ENCODE measurements at places on chromosomes 11 and 22. TPM values are rescaled to one million over a fixed set of nuclear protein-coding genes. Genes with fewer than 3 reads are reported as not detected.

- no peaks in the 10 kb centered on the region for H3K4me1 ChIP-seq
- H3K36me3 ChIP-seq = no peaks in the 10 kb centered on the region
- H3K27me3 ChIP-seq = no peaks in the 10 kb centered on the region
- H3K27ac ChIP-seq = no peak overlapping the region
- DNase-seq = no peak
- no peak overlapping the region for H3K4me3 ChIP-seq
Measured at GRCh38 chr11:31030138-31030792, 339.3 kb downstream of the DCDC1 start.

DNA sequence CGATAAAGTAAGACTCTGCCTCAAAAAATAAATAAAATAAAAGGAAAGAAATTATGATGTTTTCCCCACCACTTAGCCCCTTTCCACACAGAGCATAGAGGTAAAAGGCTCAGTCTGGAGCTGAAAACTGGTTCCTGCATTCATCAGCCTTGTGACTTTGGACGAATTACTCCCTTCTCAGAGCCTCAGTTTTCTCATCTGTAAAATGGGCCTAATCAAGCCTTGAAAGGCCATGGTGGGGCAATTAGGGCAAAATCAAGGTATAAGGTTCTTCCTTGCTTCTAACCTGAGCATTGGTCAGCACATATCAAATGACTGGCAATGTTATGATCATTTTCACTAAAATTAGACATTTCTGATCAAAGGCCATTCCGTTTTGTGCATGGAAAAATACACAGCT, 417.7 kb downstream of the MN1 start:
- no peaks in the 10 kb centered on the region for H3K36me3 ChIP-seq
- no peak for DNase-seq
- H3K4me1 ChIP-seq = no peaks in the 10 kb centered on the region
- no peaks in the 10 kb centered on the region for H3K27me3 ChIP-seq
- H3K27ac ChIP-seq = no peak overlapping the region

- no peaks in the 10 kb centered on the region for H3K27me3 ChIP-seq
- H3K36me3 ChIP-seq = no peaks in the 10 kb centered on the region
- DNase-seq = no peak
- no peak overlapping the region for H3K27ac ChIP-seq
- no peak overlapping the region for H3K4me3 ChIP-seq
Measured at GRCh38 chr22:42294034-42294985, 23.9 kb upstream of the TCF20 start.

PRG3 gene
- total RNA-seq = not detected

GRCh38 chr11:11980200-11980599, 28.2 kb downstream of the DKK3 start:
- H3K4me3 ChIP-seq = no peak overlapping the region
- H3K4me1 ChIP-seq = no peaks in the 10 kb centered on the region
- no peak for DNase-seq
- no peaks in the 10 kb centered on the region for H3K36me3 ChIP-seq
- peaks cover 1% of the 10 kb centered on the region for H3K27me3 ChIP-seq
- no peak overlapping the region for H3K27ac ChIP-seq

GUCY1A2 gene
- 0.05 TPM for total RNA-seq

- H3K4me1 ChIP-seq = peaks cover 6% of the 10 kb centered on the region
- DNase-seq = no peak
- H3K27ac ChIP-seq = no peak overlapping the region
- no peaks in the 10 kb centered on the region for H3K36me3 ChIP-seq
- H3K27me3 ChIP-seq = no peaks in the 10 kb centered on the region
Measured at GRCh38 chr22:29217827-29218757, 12.4 kb downstream of the EMID1 start.

NCR3LG1 gene
- total RNA-seq = 0.18 TPM

DNA sequence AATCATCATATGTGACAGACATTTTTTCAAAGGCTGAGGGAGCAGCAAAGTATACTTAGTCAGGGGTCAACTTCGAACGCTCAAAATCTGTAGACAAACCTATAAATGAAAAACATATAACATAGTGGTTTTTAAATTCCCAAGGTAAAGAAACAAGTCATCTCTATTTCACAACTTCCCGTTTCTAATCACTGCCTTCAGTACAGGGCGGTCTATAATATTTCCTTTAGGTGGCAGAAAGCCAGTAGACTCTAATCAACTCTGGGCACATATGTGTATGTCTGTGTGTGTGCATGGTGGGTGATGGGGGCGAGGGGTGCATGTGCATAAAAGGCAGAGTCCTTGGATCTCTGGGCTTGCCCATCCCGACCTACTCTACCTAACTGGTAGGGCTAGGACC, 55.0 kb upstream of the ARFGAP3 start:
- no peak overlapping the region for H3K27ac ChIP-seq
- DNase-seq = no peak
- no peak overlapping the region for H3K4me3 ChIP-seq
- no peaks in the 10 kb centered on the region for H3K27me3 ChIP-seq

OR2AT4 gene
- not detected for total RNA-seq

MS4A15 gene
- total RNA-seq = 0.46 TPM

GRCh38 chr22:45905924-45906865, 70.8 kb downstream of the WNT7B start:
- no peaks in the 10 kb centered on the region for H3K36me3 ChIP-seq
- no peaks in the 10 kb centered on the region for H3K27me3 ChIP-seq
- DNase-seq = no peak
- H3K4me1 ChIP-seq = no peaks in the 10 kb centered on the region

DNA sequence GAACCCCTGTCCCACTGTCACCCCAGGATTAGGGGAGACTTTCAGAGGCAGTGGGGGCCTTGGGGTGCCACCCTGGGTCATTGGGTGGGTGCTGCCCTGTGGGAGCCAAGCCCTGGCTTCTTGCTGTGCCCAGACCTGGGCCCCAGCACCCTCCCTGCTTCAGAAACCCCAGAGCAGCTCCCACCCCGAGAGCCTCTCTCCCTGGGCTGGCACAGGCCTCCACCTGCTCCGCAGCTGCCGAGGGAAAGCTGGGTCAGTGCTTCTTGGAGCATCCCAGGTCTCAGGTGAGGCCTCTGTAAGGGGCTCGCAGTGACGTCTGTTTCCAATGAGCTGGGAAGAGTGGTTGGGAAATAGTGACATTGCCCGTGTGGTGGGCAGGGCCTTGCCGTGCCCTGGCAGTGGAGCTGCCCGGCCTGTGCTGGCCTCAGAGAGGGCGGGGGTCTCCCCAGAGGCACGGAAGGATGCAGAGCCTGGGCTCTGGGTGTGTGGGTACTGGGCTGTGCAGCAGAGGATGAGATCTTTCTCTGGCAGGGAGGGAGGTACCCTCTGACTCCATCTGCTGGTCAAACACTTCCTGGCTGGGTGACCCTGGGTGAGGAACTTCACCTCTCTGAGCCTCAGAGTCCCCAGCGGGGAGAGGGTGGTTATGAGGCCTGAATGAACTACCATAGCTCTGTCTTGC, 23.0 kb downstream of the C22orf23 start:
- DNase-seq = no peak
- H3K4me3 ChIP-seq = no peak overlapping the region
- H3K4me1 ChIP-seq = peaks cover 10% of the 10 kb centered on the region

DNA sequence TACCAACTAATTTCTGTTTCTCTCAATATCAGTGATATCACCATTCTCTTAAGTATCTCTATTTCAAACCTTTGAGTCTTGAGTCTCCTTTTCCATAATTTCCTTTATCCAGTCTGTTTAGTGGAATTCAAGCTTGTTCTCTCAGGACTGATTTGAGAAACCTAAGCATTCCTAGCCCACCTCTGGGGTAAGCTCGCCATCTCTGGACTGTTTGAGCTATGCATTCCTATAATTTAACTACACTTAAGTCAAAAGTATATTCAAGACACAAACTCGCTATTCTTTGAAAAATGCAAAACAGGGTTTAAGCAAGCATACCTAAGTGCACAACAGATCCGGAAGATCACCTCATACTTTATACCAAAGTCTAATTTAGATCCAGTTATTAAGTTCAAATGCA, 2.1 kb upstream of the DLAT start:
- no peaks in the 10 kb centered on the region for H3K27me3 ChIP-seq
- H3K4me3 ChIP-seq = no peak overlapping the region
- H3K27ac ChIP-seq = no peak overlapping the region

GRCh38 chr11:36744375-36745168, 146.5 kb upstream of the RAG2 start:
- H3K4me1 ChIP-seq = peaks cover 22% of the 10 kb centered on the region
- no peak for DNase-seq
- peak overlapping the region; percentile 51 for H3K27ac ChIP-seq
- no peaks in the 10 kb centered on the region for H3K36me3 ChIP-seq
- H3K27me3 ChIP-seq = no peaks in the 10 kb centered on the region
- H3K4me3 ChIP-seq = no peak overlapping the region

DNA sequence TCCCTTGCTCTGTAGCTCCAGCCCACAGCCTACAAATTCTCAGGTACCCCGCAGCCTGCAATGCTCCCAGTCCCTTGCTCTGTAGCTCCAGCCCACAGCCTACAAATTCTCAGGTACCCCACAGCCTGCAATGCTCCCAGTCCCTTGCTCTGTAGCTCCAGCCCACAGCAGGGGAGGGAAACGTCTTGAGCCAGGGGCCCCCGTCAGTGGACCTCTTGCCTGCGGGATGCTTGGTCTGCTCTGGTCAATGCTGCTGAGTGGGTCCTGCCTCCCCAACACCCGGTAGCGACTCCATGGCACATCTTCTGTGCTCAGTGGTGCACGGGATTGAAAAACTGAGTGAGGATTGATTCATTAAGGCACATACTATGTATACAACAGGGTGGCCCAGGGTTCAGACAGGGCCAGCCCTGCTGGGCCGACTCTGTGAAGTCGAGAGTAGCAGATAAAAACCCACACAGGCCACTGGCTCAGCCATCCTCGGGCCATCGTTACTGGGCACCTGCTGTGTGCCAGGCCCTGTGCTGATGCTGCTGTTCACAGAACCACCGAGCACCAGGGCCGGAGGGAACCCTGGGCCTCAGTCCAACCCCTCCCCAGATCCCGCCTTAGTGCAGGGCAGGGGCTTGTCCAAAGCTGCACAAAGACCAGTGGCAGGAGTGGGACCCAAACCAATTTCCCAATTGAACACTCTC, 69.7 kb downstream of the MYO7A start:
- H3K27ac ChIP-seq = no peak overlapping the region
- DNase-seq = no peak
- H3K27me3 ChIP-seq = no peaks in the 10 kb centered on the region
- H3K36me3 ChIP-seq = no peaks in the 10 kb centered on the region
- H3K4me1 ChIP-seq = no peaks in the 10 kb centered on the region

CDC42EP1 gene
- total RNA-seq = 0.19 TPM

GRCh38 chr11:96607864-96608558, 218.2 kb downstream of the JRKL start:
- H3K4me1 ChIP-seq = no peaks in the 10 kb centered on the region
- DNase-seq = no peak
- H3K27me3 ChIP-seq = no peaks in the 10 kb centered on the region
- H3K4me3 ChIP-seq = no peak overlapping the region
- H3K36me3 ChIP-seq = no peaks in the 10 kb centered on the region
- no peak overlapping the region for H3K27ac ChIP-seq

LIF gene
- total RNA-seq = 2.3 TPM

DNA sequence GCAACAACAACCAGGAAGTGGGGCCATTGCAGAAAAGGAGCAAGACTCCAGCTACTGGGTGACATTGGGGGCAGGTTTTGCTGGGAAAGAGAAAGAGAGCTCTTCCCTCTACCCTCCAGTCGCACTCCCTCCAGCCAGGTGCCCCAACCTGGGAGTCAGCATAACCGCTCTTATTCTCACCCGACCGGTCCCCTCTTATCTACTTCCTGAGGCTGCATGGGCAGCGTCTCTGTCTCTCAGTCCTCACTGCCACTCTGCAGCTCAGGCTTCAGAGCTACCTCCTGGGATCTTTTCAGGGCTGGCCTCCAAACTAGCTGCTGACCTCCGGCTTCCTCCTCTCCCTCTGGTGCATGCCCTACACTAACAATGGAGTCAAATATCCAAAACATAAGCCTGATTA, 5.1 kb downstream of the ZNF70 start:
- H3K4me1 ChIP-seq = no peaks in the 10 kb centered on the region
- no peaks in the 10 kb centered on the region for H3K36me3 ChIP-seq
- no peak for DNase-seq
- no peak overlapping the region for H3K27ac ChIP-seq

DNA sequence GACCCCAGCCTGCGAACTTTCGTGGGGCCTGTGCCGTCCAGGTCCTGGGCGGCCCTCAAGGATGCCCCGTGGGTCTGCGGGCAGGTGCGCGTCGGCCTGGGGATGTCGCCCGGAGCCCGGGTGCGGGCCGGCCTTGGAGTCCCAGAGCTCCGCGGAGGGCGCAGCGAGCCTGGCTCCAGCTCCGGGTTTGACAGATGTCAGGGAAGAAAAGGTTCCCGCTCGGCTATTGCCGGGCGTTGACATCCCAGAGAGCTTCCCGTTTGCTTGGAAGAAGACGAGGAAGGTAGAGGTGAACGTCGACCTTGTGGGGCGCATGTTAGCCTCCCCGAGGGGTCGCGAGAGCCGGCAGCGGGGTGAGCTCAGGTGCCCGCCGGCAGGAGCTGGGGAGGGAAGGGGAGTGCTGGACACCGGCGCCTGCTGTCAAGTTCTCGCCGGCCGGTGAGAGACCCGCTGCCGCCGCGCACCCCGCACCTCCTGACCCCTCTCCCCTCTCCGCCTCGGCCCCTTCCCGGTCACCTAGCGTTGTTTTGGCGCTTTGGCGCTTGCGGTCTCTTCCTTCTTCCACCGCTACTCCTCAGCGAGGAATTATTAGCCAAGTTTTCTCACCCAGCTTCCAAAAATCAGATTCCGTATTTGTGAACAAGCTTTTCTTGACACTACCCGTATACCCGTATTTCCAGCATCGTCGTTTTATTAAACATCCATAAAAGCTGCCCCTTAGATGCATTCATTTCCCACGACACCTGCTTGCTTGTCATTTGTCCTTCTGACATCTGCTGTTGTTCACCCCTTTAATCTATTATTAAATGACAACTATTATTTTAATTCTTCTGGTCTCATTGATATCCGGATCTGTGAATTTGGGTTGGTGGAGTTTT, 1.3 kb downstream of the BMAL1 start:
- H3K36me3 ChIP-seq = no peaks in the 10 kb centered on the region
- no peaks in the 10 kb centered on the region for H3K27me3 ChIP-seq
- H3K4me3 ChIP-seq = peak overlapping the region; percentile 90
- H3K4me1 ChIP-seq = peaks cover 2% of the 10 kb centered on the region
- DNase-seq = no peak

DNA sequence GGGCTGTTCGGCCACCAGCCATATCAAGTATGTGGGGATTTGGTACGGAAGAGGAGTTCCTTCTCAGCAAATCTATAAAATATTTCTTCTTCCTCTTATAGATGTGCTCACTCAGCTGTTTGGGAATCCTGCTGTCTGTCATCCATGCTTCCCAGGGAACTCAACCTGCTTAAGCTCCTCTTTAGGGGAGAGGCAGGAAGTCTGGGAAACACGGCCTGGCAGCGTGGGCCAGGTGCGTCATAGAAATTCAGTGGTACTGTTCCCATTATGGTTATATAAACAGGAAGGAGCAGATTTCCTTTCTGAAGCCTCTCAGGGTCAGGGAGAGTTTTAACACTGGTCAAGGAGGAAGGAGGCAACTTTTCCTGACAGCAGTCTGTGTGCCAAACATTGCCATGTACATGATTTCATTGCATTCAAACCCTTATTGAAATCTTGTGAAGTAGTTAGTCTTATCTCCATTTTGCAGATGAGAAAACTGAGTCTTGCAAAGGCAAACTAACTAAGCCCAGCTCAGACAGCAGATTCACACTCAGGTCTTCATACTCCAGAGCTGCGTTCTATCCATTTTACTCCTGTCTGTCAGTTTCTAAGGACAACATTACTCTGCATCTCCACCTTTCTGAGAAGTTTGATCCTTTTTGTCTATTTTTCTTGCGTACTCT, 35.4 kb upstream of the AMOTL1 start:
- DNase-seq = no peak
- no peaks in the 10 kb centered on the region for H3K4me1 ChIP-seq
- no peak overlapping the region for H3K4me3 ChIP-seq
- peaks cover 2% of the 10 kb centered on the region for H3K27me3 ChIP-seq
- H3K36me3 ChIP-seq = no peaks in the 10 kb centered on the region
- H3K27ac ChIP-seq = no peak overlapping the region

ENTHD1 gene
- 0.21 TPM for total RNA-seq

All from GM12878 (cell line).